WERI-Rb-1 (cell line): ENCODE measurements at places on chromosomes 3 and 15.
A peak's percentile ranks its signal among the peaks of the same experiment; 100 is the strongest.

DNA sequence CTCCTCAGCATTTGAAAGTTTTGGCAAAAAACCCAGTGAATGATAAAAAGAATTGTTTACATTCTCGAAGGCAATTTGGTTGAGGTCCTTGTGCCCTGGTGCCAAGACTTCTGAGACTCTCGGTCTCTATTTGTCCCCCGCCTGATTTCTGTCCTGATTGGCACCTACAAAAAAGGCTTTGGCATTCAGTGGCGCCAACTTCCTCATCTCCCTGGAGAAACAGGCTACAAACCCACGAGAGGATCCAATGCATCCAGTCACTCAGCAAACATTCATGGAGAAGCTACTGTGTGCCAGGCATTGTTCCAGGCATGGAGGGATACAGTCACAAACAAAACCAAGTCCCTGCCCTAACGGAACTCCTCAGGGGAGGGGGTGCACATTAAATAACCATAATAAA lies 42.7 kb downstream of the HES1 start:
- no peak for DNase-seq

GRCh38 chr3:132038198-132038825 lies 3.5 kb upstream of the CPNE4 start:
- no peak for DNase-seq

- DNase-seq, result no peak
Observed at GRCh38 chr15:31396881-31397560, 70.4 kb downstream of the KLF13 start.

- DNase-seq, result no peak
Observed at GRCh38 chr3:82240322-82240721, 478.9 kb upstream of the GBE1 start.

GRCh38 chr3:112000367-112000771 lies 1.6 kb downstream of the TAGLN3 start:
- DNase-seq, result no peak

- no peak for DNase-seq
Observed at GRCh38 chr3:112778353-112778948, 68.2 kb downstream of the CD200R1L start.

- no peak for DNase-seq
Observed at GRCh38 chr3:132228923-132229322, 88.3 kb upstream of the ACP3 start.

GRCh38 chr3:4245671-4246070 lies 57.5 kb upstream of the SETMAR start:
- peak; percentile 21 for DNase-seq

DNA sequence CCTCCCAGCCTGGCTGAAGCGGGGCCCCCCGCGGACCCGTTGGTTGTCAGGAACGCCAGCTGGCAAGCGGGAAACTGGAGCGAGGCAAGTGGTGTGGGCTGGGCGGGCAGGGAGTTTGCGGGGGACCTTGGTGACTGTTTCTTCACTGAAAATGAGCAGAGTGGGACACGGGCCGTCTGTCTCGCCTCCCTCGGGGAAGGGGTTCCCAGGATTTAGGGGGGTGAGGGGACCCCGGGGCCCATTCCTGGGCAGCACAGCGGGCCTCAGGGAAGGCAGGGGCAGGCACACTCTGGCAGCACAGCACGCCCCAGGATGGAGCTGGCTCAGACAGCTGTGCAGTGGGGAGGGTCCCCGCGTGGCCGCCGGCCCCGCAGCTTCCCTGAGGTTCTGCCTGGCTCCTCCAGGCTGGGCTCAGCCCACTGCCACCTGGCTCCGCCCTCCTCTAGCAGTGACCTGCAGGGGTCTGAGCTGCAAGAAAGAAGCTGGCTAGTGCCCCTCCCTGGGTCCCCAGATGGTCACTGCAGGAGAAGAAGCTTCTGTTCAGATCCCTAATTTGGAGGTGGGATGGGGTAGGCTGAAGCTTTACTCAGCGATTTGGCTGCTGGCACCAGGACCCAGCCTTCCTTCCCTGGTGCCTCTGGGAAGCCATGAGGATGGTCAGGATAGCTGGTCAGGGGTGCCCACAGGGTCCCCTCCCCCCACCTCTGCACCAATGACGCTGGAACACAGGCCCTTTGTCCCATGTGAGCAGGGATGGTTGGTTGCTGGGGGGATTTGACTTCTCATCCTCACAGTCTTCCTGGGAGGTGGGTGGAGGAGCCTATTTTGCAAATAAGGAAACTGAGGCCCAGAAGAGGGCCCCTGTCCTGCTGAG lies 90.4 kb downstream of the TBC1D2B start:
- peak; percentile 33 for DNase-seq

GRCh38 chr15:87752250-87752951 lies 504.1 kb downstream of the NTRK3 start:
- DNase-seq, result no peak

DNA sequence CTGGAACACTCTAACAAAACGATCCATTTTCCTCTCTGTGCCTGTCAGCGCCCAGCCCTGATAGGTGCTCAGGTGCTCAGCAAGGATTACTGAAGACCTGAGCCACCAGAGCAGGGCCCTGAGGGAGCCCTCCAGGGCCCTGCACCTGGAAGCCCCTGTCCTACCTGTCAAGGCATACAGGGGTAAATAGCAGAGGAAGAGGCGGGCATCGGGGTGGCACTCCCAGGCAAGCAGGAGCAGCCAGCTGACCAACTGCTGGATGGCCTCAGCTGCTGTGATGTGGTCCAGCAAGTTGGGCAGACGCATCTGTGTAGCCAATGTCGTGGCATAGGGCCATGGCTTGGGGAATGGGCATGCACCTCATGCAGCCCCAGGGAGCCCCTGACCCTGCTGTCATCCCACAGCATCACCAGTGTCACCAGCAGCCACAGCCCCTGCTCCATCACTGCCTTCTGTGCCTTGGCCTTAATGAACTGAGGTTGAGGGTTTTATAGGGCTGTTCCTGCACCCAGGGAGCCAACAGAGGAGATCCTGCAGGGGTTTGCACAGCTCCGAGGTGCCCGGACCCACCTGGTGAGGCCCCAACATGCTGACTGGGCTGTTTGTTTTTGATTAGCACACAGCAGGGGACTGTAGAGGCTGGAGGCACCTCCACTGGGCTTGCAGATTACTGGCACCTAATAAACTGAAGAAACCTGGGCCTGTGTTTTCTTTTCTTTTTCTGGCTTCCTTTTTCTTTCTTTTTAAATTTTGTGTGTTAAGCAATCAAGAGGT lies 7.9 kb upstream of the WDR6 start:
- DNase-seq, result no peak

DNA sequence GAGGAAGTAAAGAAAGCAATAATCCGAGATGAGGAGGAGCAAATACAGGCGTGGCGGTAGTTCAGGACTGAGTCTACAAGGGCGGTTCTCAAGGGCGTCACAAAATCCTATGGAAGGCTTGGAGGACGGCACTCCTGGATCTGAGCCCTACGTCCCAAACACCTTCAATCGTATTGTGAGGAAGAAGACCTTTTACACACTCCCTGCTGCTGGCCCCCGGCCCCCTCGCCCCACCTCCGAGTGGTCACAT lies 747 bp downstream of the PLD1 start:
- no peak for DNase-seq

DNA sequence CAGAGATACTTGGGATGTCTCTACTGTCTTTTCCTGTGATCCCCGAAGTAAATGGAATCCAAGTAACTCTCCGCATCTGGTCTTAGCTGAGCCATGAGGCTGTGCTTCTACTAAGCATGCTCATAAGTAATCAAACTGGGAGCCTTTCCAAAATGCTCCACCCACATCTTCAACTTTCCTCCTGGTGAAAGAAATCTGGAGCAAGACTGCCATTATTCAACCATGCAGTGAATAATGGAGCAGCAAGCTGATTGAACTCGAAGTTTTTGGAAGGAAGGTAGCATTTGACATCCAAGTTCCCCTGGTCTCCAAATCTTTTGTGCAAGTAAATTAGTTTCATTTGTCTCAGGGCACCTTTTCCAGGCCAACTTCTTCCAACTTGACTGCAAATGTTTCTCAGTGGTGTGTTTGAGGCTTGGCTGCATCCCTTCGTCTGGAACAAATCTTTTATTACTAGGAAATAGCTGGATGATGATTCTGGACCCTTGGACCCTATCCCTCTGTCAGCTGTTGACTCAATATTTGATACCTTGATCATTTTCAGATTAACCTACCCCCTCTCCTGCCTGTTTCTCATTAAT lies 19.4 kb downstream of the GXYLT2 start:
- DNase-seq, result no peak

GRCh38 chr3:123421353-123422174 lies 27.3 kb downstream of the ADCY5 start:
- no peak for DNase-seq

GRCh38 chr3:114418107-114418506 lies 124.3 kb downstream of the TIGIT start:
- DNase-seq, result no peak

DNA sequence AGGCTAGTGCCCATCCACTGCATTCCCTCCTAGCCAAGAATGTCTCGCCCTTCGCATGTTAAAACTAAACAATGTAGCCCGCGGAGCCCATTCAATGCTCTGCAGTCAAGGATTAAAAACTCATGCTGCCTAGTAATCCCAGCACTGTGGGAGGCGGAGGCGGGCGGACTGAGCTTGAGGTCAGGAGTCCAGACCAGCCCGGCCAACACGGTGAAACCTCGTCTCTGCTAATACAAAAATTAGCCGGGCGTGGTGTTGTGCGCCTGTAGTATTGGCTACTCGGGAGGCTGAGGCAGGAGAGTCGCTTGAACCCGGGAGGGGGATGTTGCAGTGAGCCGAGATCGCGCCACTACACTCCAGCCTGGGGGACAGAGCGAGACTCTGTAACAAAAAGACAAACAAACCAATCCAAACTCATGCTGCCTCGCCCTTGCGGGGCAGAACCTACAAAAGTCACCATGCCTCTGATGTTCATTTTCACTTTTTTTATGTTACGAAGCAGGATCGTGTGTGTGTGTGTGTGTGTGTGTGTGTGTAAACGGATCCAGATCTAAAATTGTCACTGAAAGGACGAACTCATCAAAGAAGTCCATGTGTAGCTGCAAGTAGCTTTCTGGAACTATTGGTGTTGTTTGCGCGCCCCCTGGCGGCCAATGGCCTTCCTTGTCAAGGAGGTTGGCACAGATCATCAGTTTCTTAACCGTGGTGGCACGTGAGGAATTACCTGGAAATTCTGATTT lies 54.8 kb upstream of the SPESP1 start:
- DNase-seq, result peak; percentile 95
